ENCODE measurements at places on chromosomes 6 and 20.

DNA sequence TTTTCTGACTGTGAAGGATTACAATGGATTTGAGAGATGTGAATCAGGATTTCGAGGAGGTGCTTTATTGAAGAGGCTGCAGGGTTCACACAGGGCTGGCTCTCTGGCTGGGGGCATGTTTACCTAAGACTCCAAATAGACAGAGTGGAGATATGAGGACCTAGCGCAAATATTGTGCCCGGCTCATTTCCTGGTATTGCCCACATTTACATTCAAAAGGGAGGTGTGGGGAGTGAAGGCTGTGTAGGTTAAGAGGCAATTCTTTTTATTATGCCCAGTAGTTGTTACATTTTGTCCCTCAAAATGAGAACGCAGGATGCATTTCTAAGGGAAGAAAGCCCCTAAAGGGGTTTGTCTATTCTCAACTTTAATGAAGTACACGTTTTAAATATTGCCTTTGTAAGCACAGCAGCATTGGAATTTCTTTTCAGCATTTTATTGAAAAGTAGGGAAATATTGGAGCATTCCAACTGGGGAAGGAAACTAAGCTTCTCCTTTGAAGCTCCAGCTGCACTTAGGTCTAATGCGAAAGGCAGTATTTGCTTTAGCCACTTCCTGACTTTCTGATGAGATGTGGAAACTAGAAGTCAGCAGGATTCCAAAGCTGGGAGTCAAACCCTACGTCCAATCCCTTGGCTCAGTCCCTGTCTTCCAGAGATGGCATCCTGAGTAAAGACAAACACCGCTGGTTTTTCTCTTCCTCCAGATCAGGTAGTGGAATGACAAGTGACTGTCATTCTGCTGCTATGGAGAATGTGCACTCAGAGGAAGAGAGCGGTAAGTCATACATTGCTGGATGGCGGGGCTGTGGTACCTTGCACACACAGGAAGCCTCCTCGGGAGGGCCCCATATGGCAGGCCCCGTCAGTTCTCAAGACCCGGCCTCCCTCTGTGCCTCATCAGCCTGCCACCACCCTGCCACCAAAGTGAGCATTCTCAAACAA lies 70.7 kb downstream of the MYB start:
- DNase-seq: no peak

- no peak for DNase-seq
These were observed 544 bp upstream of the HLA-C start for GRCh38 chr6:31272436-31272835.

- DNase-seq: no peak
These were observed 33.6 kb downstream of the GFOD1 start for GRCh38 chr6:13453771-13454251.

DNA sequence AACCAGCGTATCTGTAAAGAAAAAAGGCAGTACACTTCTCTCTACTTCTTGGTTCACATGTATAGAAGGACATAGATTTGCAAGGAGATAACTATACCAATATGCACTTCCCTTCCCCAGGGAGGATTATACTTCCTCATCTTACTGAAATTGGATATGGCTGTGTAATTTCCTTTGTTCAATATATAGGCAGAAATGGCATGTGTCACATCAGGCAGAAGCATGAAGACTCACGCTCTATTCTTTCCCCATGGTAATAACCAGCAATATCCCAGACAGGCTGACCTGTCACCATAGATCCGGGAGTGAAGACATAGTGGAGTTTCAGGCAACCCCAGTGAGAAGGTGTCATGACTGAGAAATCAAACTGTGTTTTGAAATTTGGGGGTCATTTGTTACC lies 518.3 kb downstream of the KIF16B start:
- no peak for DNase-seq

DNA sequence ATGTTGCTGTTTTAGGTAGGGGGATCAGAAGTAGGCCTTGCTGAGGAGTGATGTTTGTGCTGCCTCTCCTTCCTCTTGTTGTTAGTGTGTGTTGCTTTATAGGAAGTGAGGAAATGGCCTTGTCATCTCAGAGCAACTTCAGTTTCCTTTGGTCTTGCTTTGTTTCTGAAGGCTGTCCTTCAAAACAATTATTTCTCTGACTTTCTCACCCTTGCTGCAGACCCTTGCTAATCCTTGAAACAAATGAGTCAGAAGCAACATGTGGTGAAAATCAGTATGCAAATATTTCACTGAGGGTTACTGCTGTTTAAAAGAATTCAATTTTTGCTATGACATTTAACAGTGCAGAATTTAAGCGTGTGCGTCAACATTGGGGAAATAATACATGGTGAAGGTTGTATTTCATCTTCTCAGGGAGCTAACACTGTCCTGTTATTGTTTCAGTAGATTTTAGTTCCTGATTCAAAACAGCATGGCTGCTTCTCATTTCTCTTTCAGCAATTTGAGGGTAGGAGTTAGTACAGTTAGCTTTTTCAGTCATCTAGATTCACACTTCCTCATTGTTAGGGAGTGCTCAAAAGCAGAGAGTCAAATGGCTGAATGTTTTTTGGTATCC lies 13.8 kb downstream of the RNF144B start:
- no peak for DNase-seq

Data from NCI-H524 (cell line).